Lower lobe of right lung (tissue), 2 donors: ENCODE measurements at places on chromosomes 5 and 9. TPM values are rescaled to one million over a fixed set of nuclear protein-coding genes. Genes with fewer than 3 reads are reported as not detected.

DNA sequence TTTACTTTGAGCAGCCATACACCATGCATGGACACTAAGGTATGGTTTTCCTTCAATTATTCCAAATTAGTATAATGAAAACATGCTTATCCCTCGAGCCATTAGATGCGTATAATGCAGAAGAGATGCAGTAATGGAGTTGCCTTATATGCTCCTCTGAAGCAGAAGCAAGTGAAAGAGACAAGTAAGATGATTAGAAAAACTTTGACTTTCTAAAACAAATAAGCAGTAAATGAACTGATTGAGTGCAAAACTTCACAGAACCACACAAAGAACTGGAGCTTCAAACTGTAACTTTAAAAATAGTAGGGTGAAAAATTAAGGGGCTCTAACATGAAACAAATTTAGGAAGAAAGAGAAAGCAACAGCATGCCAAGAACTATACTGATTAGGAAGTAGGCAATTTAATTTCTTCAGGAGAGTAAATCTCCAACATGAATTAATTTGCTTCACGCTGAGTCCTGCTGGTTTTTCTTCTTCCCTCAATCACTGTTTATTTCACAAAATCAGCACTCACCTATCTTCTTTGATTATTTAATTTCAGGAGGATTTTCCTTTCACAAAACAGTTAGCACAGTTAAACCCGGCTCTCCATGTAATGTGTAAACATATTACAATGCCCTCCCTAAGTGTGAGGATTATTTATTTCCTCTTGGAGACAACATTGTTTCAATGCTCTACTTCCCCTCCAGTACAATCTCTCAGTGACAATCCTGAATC lies 90.3 kb upstream of the PAM start:
- DNase-seq = no peak

The EPB41L4B gene
- 12.1 TPM for total RNA-seq

GRCh38 chr5:38642189-38642911 lies 85.9 kb upstream of the LIFR start:
- DNase-seq = no peak

DNA sequence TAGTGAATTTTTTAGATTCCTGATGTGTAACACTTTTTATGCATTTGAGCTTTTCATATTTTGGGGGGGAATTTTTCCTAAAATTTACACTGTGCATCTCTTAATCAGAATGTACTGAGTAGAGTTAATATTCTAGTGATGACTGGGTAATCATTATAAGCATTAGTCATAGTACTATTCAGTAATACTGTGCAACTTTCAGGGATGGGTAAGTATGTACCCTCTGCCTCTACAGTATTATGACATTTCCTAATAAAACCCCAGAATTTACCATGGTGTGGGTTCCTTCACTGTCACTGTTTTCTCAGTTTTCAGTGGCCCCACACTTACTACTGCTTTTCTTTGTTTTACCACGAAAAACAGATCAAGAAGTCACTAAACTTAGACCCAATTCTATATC lies 2.8 kb upstream of the CMYA5 start:
- DNase-seq = no peak

GRCh38 chr9:93226819-93227218 lies 42.9 kb downstream of the WNK2 start:
- DNase-seq = no peak

The EIF4E1B gene
- not detected for total RNA-seq

GRCh38 chr9:87873607-87874303 lies 8.9 kb upstream of the SPATA31E1 start:
- DNase-seq = no peak

DNA sequence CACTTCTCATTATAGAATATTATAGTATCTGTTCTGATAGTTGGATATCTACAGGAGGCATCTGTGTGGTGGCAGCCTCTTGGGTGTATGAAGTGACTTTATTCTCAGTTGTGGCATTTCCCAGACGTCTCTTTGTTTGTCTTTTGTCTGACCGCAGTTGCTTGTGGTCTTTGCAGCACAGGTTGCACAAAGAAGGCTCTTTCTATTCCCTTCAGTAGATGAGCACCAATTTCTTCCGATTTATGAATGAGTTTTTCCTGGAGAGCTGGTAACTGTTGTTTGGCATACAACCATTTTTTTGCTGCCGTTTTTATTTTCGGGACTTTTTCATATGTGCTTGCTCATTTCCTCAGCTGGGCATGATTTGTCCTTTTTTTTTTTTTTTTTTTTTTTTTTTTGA lies 56.4 kb upstream of the MYO10 start:
- no peak for DNase-seq

The SLC34A3 gene
- not detected for total RNA-seq

- DNase-seq = no peak
Observed at GRCh38 chr9:107039542-107039941, 176.6 kb downstream of the ZNF462 start.

DNA sequence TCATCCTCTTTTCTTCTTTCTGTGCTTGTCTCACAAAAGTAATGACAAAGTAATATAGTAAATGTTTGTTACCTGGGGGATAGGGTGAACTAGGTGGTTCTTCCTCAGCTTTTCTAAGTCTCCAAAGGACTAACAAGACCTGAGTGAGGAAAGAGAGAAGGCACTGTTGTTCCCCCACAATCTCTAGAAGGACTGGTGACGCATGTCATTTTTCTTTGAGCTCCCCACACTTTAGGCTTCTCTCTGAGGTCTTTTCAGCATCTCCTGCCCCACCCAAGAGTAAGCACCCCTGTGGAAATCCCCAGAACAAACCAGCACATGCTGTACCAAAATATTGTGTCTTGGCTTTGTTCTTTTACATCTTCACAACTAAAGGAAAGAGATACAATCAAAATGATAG lies 2.4 kb upstream of the IL7R start:
- no peak for DNase-seq
